Hepatocyte (in vitro differentiated cells): ENCODE measurements at places on chromosomes 3 and 15.

DNA sequence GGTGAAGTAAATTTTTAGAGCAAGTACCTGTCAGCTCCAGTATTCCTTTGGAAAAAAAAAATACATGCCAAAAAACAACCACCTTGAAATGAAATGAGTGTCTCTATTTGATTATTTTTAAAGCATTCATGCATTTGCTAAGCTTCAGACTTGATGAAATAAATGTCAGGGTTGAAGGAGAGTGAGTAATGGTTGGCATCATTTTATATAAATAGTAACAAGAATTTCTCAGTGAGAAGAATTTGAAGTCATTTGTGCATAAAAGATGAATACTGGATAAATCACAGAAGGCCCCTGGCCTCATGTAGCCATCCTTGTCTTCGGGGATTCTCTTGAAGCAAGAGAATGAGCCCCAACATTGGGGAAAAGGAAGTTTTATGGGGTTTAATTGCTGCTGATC lies 318.4 kb downstream of the LPP start:
- DNase-seq, result no peak

DNA sequence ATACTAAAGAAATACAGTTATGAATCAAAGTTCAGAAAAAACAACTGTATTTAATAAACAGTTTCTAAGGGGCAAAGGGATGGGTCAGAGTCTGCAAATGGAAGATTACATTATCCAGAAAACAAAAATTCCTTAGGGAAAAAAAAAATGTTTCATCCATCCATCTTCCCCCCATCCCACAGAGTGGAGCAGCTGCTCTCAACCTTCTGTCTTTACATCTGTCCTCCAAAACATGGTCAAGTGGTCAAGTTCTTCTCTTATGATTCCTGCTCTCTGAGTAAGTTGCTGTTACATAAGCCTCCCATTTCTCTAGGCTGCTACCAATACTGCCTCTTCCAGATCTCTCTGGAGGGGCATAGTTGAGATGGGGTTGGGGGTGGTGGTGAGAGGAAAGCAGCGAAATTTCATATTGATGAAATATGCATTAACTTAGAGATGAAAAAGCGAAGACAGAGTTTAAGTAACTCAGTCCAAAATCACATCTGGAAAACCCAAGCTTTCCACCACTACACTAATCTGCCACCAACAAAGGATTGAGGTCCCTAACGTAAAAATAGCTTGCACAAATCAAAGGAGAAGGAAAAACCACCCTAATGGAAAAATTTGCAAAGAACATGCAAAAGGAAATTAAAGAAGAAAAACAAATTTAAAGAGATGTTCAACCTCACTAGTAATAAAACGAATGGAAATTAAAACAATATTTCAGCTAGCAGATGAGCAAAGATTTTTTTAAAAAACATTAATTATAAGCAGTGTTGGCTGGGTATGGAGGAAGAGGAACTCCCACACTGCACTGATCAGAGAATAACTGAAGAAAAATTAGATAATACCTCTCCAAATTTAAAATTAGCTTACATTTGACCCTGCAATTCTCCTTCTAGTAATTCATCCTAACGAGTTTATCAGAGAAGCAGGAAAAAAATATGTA lies 109.5 kb downstream of the ST8SIA2 start:
- DNase-seq, result no peak

DNA sequence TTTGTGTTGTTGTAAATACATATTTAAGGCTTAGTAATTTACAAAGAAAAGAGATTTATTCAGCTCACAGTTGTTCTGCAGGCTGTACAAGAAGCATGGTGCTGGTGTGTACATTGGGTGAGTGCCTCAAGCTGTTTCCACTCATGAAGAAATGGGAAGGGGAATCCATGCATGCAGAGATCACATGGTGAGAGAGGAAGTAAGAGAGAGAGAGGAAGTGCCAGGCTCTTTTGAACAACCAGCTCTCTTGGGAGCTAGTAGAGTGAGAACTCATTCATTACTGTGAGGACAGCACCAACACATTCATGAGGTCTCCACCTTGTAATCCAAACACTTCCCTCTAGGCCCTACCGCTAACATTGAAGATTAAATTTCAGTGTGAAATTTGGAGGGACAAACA lies 909.2 kb downstream of the NSUN3 start:
- DNase-seq, result no peak

GRCh38 chr15:96916750-96917149 lies 586.2 kb downstream of the NR2F2 start:
- no peak for DNase-seq

GRCh38 chr3:45978006-45978761 lies 17.4 kb downstream of the FYCO1 start:
- DNase-seq, result peak; percentile 35

- DNase-seq, result no peak
Measured at GRCh38 chr3:100333970-100334487, 528 bp upstream of the NIT2 start.

- DNase-seq, result no peak
Measured at GRCh38 chr15:44727485-44728231, 8.7 kb upstream of the TRIM69 start.

GRCh38 chr3:193452338-193452737 lies 73.8 kb upstream of the ATP13A5 start:
- no peak for DNase-seq

DNA sequence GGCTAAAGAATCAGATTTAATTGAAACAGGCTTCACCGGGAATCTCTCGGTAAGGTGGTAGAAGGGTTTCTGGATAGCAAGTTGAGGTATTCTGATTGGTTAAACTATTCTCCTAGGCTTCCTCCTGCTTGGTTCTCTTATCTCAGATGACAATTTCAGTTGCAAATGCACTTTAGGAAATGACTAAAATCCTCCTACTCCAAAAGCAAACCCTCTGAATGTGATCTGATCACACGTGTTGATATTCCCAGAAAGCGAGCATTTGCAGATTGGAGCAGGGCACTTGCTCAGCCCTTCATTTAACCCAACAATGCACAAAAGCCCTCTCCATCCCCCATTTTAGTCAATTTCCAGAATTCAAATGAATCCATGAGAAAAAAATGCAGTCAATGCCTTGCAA lies 55.6 kb upstream of the ICE2 start:
- no peak for DNase-seq

GRCh38 chr3:5630406-5630805 lies 442.9 kb downstream of the EDEM1 start:
- DNase-seq, result no peak

DNA sequence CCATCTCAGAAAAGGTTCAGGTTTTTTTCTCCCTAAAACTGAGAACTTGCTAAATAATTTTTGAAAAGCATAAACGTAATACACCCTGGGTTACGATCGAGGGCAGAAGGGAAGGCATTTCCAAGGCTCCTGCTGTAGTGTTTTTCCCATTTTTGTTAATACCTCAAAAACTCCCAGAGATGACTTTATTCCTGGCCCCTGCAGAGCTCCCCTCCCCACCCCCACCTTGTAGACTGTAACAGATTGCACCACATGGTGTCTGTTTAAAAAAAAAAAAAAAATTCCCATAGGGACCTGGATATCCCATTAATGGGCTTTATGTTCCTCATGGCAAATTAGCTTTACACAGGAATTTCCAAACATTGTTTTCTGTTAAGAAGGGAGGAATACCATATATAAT lies 38.2 kb downstream of the FEZF2 start:
- no peak for DNase-seq

GRCh38 chr3:5051772-5052171 lies 70.3 kb upstream of the ARL8B start:
- DNase-seq, result no peak

GRCh38 chr3:53137221-53137620 lies 7.0 kb upstream of the RFT1 start:
- no peak for DNase-seq

- DNase-seq, result no peak
Measured at GRCh38 chr3:55514962-55515361, 27.9 kb upstream of the WNT5A start.

GRCh38 chr3:71582036-71582611 lies 1.4 kb downstream of the FOXP1 start:
- peak; percentile 65 for DNase-seq
